NCI-H2171 treated with DMSO at 0.1 percent for 48 hours (cell line): ENCODE measurements at places on chromosomes 12 and 14.
A peak's percentile ranks its signal among the peaks of the same experiment; 100 is the strongest.

DNA sequence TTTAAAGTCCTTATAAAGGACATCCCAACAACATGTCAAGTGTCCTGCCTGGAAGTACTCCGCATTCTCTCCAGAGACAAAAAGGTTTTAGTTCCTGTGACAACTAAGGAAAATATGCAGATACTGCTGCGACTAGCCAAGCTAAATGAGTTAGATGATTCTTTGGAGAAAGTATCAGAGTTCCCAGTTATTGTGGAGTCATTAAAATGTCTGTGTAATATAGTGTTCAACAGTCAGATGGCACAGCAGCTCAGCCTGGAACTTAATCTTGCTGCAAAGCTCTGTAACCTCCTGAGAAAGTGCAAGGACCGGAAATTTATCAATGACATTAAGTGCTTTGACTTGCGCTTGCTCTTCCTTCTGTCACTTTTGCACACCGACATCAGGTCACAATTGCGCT, 40.2 kb downstream of the RIC8B start:
- no peak for DNase-seq

DNA sequence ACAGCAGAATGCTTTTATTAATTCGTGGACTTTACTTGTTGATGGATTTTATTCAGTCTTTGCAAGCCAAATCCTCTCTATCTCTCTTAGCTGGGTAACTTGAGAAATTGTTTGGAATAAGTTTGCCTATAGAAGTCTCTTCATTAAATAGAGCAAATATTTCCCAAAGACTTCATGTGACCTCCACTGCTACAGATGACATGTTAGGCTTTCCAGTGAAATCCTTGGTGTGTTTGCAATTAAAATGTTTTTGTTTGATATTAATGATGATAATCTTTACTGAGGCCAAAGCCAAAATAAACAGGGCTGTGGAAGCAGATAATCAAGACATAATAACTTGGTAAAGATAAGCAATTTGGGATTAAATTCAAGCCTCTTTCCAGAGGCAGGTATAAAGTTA, 4.4 kb downstream of the MYF6 start:
- DNase-seq, result no peak

DNA sequence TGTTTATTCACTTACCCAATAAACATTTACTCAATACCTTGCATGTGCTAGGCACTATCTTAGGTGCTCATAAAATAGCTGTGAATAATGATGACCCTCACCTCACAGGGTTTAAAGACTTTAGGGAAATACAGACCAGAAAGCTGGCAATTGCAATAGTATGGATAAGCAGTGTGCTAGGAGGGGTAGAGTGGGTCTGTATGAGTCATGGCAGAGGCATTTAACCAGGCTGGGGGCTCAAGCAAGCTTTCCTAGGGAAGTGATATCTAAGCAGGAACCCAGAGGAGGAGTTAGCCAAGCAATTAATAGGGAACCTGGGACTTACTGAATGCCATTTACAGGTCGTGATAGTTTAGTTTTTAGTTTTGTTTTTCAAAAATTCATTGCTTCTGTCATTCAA, 123.9 kb upstream of the CCDC198 start:
- DNase-seq, result no peak

GRCh38 chr14:35347323-35348043, 55.3 kb downstream of the PSMA6 start:
- no peak for DNase-seq

DNA sequence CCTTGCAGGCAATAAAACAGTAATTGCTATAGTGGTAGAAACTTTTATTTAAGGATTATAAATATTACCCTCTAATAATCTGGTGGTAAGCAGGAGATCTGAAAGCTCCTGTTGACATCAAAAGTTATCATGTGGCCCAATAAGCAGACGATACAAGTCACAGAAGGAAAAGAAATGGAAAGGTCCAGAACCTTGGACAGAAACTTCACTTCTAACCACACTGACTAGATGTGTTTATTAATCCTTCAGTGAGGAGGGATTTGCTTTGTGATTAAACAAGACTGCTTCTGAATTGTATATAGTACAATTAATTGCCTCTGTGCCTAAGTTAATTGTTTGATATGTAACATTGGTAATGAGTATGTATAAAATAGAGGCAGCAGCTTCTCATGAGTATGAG, 652.7 kb upstream of the MIS18BP1 start:
- DNase-seq, result no peak

- peak; percentile 87 for DNase-seq
Observed at GRCh38 chr14:88604212-88604611, 41.4 kb downstream of the ZC3H14 start.

GRCh38 chr14:92963301-92964123, 40.6 kb downstream of the CHGA start:
- DNase-seq, result no peak

- DNase-seq, result no peak
Observed at GRCh38 chr12:87428701-87429277, 600.4 kb downstream of the C12orf50 start.

- no peak for DNase-seq
Observed at GRCh38 chr14:75907756-75908359, 73.9 kb downstream of the TGFB3 start.

DNA sequence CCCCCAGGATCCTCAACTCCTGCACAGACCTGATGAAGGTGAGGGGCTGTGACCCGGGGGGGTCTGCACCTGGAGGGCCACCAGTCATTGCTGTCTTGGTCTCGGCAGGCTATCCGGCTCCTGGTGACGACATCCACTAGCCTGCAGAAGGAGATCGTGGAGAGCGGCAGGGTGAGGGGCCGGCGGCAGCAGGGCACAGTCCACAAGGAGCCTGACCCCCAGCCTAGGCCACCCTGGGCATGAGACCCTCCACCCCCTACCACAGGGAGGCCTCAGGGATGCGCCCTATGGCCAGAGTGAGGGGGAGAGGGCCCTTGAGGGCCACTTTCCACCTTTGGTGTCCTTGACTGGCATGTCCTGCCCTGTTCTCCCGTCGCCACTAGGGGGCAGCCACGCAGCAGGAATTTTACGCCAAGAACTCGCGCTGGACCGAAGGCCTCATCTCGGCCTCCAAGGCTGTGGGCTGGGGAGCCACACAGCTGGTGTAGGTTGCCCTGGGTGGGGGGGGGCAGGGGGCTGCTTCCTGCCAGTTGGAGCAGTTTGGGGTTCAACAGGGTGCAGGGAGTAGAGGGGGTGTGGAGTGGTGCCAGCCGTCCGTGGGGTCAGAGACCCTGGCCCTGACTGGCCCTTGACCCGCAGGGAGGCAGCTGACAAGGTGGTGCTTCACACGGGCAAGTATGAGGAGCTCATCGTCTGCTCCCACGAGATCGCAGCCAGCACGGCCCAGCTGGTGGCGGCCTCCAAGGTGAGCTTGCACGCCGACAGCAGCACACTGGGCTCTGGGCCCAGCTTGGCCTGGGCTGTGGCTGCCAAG, 25.0 kb downstream of the HIP1R start:
- DNase-seq, result peak; percentile 47

- DNase-seq, result peak; percentile 79
Observed at GRCh38 chr12:104877103-104877705, 80.9 kb downstream of the SLC41A2 start.

- no peak for DNase-seq
Observed at GRCh38 chr12:69497308-69498026, 27.3 kb downstream of the FRS2 start.

DNA sequence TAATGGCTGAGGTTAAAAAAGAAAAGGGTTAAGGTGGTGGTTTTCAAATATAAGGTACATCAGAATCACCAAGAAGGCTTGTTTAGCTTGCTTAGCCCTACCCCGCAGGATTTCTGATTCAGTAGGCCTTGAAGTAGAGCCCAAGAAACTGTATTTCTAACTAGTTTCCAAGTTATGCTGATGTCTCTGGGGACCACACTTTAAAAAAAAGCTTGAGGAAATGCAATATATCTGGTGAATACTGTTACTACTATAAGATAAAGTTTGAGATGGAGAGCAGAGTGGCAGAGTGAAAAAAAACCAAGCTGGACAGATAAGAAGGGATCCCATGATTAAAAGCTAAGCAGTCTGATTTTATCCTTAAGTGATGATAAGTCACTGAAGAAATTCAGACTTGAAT, 18.3 kb upstream of the GXYLT1 start:
- no peak for DNase-seq

GRCh38 chr14:99274346-99275221, 2.6 kb upstream of the BCL11B start:
- DNase-seq, result peak; percentile 99

DNA sequence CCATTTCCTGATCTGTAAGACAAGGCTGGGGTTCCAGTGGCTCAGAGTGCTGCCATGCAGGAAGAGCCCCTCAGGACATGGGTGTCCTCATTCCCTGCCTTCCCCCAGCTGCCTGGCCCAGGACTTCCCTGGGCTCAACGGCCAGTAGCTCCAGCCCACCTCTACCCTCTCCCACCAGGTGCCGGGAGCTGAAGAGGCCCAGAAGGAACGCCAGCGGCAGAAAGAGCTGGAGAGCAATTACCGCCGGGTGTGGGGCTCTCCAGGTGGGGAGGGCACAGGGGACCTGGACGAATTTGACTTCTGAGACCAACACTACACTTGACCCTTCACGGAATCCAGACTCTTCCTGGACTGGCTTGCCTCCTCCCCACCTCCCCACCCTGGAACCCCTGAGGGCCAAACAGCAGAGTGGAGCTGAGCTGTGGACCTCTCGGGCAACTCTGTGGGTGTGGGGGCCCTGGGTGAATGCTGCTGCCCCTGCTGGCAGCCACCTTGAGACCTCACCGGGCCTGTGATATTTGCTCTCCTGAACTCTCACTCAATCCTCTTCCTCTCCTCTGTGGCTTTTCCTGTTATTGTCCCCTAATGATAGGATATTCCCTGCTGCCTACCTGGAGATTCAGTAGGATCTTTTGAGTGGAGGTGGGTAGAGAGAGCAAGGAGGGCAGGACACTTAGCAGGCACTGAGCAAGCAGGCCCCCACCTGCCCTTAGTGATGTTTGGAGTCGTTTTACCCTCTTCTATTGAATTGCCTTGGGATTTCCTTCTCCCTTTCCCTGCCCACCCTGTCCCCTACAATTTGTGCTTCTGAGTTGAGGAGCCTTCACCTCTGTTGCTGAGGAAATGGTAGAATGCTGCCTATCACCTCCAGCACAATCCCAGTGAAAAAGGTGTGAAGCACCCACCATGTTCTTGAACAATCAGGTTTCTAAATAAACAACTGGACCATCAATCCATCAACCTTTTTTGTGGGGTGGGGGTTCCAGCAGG, 17.6 kb downstream of the AGAP2 start:
- DNase-seq, result no peak

DNA sequence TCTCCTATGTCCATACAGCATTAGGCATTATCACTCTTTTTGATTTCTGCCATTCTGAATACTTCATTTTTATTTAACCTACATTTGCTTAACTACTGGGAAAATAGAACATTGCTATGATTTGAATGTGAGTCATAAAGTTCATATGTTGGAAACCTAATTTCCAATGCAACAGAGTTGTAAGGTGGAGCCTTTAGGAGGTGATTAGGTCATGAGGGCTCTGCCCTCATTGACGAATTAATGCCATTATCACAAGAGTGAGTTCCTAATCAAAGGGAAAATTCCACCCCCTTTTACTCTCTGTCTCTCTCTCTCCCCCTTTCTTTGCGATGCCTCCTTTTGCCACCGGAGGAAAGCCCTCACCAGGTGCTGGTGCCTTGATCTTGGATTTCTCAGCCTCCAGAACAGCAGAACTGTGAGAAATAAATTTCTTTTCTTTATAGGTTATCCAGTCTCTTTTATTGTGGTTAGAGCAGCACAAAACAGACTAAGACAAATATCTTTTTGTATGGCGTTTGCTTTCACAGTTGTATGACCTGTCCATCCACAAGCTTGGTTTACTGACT, 180.1 kb upstream of the ARID2 start:
- DNase-seq, result no peak

DNA sequence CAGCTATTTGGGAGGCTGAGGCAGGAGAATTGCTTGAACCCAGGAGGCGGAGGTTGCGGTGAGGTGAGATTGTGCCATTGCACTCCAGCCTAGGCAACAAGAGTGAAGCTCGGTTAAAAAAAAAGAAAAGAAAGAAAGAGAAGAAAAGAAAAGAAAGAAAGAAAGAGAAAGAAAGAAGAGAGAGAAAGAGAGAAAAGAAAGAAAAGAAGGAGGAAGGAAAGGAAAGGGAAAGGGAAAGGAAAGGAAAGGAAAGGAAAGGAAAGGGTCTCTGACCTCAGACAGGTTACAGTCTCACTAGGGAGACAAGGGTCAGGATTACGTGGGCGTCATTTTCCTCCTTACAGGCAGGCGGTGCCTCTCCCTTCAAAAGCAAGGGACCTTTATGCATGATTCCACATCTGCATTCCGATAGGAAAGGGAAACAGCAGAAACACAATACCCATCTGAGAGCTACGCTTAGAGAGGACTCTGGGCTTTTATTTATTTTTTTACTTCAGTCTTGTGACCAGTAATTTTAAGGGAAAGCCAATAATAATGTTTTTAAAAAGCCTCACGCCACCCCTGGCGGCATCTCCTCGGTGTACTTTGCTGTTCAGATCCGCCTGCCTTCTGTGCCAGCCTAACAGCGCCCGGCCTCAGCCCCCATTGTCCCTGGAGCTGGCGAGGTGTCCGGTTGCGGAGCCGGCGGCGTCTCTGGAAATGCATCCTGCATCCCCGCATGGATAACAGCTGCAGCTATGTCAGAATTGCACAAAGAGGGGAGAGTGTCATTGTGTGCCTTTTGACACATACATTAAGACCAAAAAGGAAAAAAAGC, 945 bp upstream of the HIP1R start:
- DNase-seq, result peak; percentile 69

DNA sequence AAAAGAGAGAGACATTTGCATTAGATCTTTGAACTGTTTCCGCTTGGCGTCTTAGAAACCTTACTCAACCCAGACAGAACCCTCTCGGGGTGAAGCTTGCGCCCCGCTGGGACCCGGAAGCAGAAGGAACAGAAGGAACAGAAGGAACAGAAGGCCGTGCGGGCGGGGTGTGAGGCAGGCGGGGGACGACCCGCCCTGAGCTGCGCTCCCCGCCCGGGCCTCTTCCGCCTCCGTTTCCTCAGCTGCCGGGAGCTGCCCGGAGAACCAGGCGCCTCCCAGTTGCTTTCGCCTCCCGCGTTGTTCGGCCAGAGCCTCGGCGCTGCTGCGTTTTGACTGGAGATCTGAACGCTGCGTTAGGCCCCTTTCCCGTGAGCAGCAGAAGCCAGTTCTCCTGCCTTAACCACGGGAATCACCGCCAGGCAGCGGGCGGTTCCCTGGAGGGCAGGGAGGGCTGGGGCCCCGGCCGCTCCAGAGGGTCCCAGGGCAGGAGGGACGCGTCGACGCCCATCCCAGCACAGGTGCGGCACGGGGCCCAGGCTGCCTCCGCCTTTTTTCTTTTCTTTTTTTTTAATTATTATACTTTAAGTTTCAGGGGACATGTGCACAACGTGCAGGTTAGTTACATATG, 19.3 kb upstream of the MMP17 start:
- no peak for DNase-seq

GRCh38 chr12:77728018-77728417, 102.7 kb upstream of the NAV3 start:
- DNase-seq, result no peak

GRCh38 chr12:108370415-108370814, 31.3 kb upstream of the CMKLR1 start:
- DNase-seq, result no peak

DNA sequence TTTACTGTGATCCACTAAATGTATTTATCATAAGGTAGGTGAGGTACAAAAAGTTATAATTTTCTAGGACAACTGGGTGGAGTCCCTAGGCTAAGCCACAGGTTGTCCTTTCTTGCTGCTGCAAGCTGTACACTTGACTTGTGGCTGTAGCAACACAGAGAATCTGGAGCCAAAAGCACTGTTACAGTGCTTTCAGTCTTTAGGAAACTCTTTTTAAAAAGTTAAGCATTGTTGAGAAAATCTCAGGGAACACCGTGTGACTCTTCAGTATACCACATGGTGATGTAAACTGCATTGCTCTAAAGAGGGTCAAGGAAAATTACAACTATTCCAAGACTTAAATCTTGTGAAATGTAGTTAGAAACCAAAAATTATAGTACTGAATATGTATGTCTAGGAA, 11.4 kb downstream of the SLC15A5 start:
- DNase-seq, result no peak
